Stimulated activated CD8-positive, alpha-beta memory T cell treated with anti-CD3 and anti-CD28 coated beads, Interleukin-4, amount 100 ng/mL, for 1 hour (primary cell): ENCODE measurements at places on chromosomes 2 and 18.

GRCh38 chr18:11884396-11885030 is 23.6 kb downstream of the MPPE1 start:
- DNase-seq = no peak

DNA sequence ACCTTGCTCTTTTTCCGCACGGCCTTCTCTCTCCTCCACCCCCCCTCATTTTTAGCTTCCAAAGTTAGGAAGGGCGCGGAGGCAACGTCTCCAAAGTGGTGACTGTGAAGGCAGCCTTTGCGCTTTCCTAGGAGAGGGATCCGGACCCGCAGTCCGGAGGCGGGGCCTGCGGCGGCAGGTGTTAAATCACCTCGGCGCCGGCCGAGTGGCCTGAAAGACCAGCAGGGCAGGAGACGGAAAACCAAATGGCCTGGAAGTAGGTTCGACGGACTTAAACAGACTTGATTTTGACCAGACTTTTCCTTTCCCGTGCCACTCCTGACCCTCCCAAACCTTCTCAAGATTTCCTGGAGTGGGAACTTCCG is 615 bp downstream of the GORASP2 start:
- peak; percentile 11 for DNase-seq

GRCh38 chr2:61647044-61647443 is 108.9 kb upstream of the XPO1 start:
- no peak for DNase-seq

GRCh38 chr2:58698620-58699019 is 457.5 kb upstream of the FANCL start:
- no peak for DNase-seq

DNA sequence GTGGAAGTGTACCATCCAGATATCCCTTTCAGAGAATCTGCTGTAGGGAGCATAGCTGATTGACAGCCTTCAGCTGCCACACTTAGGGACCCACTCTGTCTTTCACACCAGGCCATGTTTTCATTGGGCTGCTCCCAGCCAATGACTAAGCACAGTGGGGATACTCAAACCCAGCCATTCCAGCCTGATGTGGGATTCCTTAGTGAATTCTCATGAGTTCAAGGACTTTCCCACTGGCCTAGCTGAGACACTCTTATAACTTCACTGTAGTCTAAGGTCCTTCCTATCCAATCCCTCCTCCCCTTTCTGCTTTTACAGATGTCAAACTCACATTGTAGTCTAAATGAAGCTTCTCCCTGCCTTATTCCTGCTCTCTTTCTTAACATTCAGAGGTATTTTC is 201.2 kb downstream of the PIK3C3 start:
- no peak for DNase-seq

DNA sequence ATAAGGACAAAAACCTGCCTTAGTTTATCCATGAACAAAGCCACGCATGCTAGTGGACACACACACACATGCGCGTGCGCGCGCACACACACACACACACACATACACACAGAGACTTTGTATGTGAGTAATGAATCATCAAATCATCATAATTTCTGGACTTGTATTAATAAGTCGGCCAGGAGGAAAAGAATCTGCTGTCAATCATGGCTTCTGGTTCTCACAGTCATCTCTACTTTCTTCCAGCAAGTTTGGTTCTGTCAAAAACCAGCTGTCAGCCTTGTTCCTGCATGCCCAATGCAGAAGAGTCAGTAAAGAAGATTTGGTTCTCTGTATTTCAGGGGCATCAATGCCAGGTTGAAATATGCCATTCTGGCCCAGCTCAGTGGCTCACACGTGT is 1.1 kb upstream of the TTR start:
- no peak for DNase-seq

DNA sequence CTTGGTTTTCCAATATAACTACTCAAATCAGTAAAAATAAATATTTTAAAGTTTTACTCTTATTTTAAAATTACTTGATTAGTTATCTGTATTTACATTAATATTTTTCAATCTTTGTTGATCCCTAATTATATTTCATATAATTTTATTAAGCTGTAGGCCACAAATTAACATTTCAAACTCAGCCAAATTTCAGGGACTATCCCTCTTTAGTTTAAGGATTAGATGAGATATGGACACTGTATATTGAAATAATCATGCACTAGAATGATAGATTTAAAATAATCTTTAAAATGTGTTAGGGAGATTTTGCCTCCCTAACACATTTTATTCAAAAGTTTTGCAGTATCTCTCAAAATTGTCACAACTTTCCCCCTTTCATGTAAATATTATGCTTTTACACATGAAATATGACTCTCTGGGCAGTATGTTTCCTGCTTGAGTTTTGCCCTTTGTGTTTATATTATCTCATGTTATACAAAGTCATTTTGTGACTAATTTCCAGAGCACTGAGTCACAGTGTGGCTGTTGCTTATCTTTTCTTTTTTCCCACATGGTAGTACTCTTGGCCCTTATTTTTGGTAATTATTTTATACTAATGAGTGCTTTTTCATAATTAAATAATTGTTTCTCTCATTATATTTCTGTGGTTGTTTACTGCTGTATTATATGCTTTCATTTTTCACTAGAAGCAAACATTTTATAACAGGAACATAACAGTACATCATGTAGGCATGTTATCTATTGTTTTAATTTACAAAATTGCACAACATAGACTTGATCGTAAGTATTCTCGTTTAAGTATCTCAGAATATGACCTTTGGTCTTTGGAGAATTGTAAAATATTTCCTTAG is 1.2 kb downstream of the TFPI start:
- no peak for DNase-seq
